ENCODE measurements at places on chromosomes 12 and 14.

GRCh38 chr12:49527361-49528130 lies 11.3 kb upstream of the KCNH3 start:
- DNase-seq: no peak

DNA sequence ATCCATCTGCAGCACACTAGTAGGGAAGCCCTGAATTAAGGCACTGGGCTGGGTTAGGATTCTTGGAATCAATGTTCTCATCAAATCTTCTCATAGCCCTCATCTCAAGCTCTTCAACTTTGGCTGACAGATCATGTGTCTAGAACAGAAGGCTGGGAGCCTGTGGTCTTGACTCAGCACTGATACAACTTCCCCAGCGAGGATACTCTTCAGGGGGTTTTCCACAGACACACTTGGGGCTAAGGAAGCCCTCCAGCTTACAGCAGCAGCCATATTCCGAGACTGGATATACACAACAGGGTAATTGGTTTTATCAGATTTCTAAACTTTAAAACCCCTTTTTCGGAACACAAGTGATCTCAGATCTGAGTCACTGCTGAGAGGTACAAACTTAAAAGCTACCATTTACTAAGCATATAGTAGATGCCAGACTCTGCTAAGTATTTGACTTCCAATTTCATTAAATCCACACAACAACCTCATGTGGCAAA lies 3.5 kb downstream of the FMNL3 start:
- DNase-seq: no peak

- DNase-seq: no peak
Observed at GRCh38 chr12:132109741-132110140, 34.4 kb downstream of the DDX51 start.

GRCh38 chr14:22225516-22226140 lies 363.4 kb downstream of the DAD1 start:
- DNase-seq: no peak

DNA sequence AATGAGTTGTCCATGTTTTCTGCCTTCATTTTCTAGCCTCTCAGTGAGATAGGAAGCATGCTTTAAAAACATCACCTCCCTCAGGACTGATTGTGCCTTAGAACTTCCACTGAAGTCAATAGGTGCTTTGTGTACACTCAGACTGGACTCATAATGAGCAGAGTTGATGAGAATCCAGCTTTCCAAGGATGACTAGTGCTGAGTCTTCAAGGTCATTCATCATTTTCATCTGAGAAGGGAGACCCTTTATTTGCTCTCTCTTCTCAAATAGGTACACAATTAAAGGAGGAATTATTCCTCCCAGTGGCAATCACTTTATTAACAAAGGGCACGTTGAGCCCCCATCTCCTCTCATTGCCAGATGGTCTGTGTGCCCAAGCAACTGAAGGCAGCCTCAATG lies 210.9 kb upstream of the PRKD1 start:
- no peak for DNase-seq

- DNase-seq: peak; percentile 14
Observed at GRCh38 chr14:34498684-34499412, 36.8 kb upstream of the SPTSSA start.

GRCh38 chr14:106067935-106068334 lies 541.6 kb downstream of the TMEM121 start:
- no peak for DNase-seq

- DNase-seq: no peak
Observed at GRCh38 chr12:132513070-132513398, 23.1 kb downstream of the FBRSL1 start.

GRCh38 chr12:25811656-25812126 lies 146.8 kb upstream of the RASSF8 start:
- no peak for DNase-seq

GRCh38 chr12:53977596-53978445 lies 3.1 kb upstream of the HOTAIR start:
- DNase-seq: no peak

- no peak for DNase-seq
Observed at GRCh38 chr12:106128585-106129328, 10.0 kb downstream of the NUAK1 start.

GRCh38 chr14:45185100-45185814 lies 49.5 kb downstream of the FANCM start:
- no peak for DNase-seq

DNA sequence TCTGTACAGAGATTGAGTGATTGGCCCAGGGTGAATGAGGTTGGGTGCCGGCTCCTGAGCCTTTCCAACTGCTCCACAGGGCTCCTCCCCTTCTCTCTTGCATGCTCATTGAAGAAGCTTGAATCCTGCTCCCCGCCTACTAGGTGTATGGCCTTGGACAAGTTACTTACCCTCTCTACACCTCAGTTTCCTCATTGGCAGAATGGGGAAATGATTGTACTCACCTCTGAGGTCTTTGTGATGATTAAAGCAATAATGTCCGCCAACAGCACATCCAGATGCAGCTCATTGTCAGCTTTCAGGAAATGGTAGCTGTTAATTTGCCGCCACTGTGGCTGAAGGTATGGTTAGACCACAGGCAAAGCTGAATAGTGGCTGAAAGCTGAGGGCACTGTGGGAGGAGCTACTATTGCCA lies 174.1 kb downstream of the CRADD start:
- DNase-seq: peak; percentile 90

DNA sequence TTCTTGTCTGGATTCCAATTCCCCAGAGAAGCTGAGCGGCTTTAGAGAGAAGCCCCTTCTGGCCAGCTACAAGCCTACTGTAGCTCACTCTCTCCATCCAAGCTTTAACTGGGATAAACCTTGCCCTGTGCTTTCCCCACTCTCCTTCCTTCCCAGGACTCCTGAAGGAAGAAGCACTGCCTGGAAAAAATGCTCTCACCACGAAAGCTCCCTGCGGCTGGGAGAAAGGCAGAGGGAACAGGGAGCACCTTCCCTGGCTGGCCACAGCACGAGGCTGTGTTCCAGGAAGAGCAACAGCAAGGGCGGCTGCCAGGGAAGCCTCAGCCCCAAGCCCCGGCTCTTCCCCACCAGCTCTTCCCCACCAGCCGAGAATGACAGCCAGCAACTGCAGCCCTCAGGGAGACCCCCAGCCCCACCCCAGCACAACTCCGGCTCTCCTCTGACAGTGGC lies 40.8 kb upstream of the PNMA1 start:
- no peak for DNase-seq

DNA sequence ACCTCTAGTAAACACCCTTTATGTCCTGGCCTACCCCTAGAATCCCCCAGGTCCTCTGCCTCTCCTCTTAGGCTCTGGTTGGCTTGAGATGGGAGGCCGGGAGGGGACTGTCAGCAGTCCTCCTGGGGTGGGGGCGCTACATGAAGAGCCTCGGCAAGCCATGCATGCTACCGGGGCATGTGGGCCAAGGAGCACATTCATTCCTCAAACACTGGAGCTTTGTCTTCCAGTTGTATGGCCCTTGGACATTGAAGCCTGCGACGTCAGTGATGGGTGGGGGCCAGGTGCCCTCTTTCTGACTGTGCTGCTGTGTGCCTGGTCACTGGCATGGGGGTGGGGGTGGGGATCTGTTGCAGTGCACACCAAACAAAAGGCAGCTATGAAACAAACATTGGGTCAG lies 15.8 kb upstream of the CELA1 start:
- no peak for DNase-seq

GRCh38 chr14:105330491-105330895 lies 15.9 kb downstream of the PACS2 start:
- DNase-seq: no peak

DNA sequence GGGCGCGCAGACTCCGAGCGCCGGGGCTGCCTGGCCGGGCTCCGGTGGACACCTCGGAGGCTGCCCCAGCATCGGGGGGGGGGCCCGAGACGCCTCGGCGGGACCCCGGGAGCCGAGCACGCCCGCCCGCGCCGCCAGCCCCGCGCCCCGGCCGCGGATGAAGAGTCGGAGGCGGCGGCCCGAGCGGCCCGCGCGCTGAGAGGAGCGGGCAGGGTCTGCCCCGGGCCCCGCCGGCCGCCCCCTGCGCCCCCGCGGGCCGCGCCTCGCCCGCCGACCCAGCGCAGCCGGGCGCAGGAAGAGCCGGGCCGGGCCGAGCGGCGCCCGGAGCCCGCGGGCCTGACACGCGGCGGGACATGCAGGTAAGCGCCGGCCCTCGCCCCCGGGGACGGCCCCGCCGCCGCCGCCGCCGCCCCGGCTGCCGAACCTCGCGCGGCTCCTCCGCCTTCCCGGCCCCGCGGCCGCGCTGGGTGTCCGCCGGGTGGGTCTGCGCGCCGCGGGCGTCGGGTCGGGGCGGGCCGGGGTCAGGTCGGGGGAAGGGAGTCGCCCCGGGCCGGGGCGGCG lies 63.7 kb downstream of the FBXL14 start:
- DNase-seq: no peak

- DNase-seq: no peak
Observed at GRCh38 chr12:2126676-2127406, 74.1 kb downstream of the CACNA1C start.

- DNase-seq: peak; percentile 93
Observed at GRCh38 chr12:104682790-104683279, 226.1 kb downstream of the CHST11 start.

DNA sequence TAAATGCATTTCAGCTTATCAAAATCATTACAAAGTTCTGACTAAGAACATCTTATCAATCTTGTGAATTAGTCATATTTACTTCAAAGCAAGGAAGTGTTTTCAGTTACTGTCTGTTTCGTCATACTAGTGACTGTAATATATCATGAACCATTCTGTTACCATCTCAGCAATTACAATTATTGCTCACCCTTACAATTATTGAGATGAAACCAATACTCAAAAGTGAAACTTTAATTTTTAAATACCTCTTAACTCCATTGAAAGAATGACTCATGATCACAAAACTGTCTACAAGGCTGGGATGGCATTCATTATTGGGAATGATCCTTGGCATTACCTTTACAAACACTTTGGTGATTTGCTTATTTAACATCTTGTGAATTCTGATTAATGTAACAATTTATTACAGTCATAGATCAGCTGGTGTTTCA lies 90.3 kb downstream of the RPS6KA5 start:
- DNase-seq: no peak

DNA sequence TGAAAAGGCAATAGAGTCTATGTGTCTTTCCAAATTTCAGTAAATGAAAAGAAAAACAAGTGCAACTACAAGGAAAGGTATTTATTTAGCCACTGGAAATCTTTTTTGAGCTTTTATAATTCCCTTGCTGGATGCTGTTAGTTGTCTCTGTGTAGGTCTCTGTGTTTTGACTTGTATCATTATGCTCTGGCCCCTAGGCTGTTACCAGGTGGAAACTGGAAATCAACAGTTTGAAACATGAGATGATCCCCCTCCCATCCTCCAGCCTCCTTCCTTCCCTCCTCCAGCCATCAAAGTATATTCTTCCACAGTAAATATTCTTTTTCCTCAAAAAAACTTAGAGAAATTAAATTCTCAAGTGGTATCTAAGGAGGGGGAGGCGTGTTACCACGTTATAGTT lies 934 bp upstream of the DCN start:
- no peak for DNase-seq

- no peak for DNase-seq
Observed at GRCh38 chr12:92278378-92278828, 132.8 kb upstream of the BTG1 start.

GRCh38 chr12:22658214-22658613 lies 33.2 kb downstream of the ETNK1 start:
- no peak for DNase-seq

Measured in Jurkat, Clone E6-1 (cell line).